ENCODE measurements at places on chromosomes 7 and 10. TPM values are rescaled to one million over a fixed set of nuclear protein-coding genes. Genes with fewer than 3 reads are reported as not detected.

- no peak overlapping the region for H3K27ac ChIP-seq
- no peak for DNase-seq
- no peaks in the 10 kb centered on the region for H3K27me3 ChIP-seq
- H3K36me3 ChIP-seq = no peaks in the 10 kb centered on the region
- H3K4me1 ChIP-seq = peaks cover 4% of the 10 kb centered on the region
These were observed 627.9 kb downstream of the PARD3 start for GRCh38 chr10:34187201-34187600.

DNA sequence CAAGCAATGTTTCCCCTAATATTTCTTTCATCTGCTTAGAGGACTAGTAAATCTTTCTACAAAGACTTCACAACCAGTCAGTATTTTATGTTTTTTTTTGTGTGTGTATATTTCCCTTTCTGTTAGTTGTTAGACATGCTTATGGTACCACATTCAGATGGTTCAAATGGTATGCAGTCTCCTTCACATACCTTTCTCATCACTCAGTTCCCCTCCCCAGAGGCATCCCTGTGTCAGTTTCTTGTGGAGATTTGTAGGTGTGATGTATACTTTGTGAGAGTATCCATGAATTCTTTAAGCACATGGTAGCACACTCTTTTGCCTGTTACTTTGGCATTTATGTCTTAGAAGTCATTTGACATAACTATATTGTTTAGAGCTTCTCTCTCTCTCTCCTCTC, 4.4 kb downstream of the ZNF485 start:
- no peak overlapping the region for H3K27ac ChIP-seq
- peaks cover 36% of the 10 kb centered on the region for H3K4me1 ChIP-seq
- H3K36me3 ChIP-seq = peaks cover 67% of the 10 kb centered on the region

GRCh38 chr10:123462246-123462645, 203.9 kb upstream of the GPR26 start:
- no peaks in the 10 kb centered on the region for H3K4me1 ChIP-seq
- no peaks in the 10 kb centered on the region for H3K36me3 ChIP-seq
- no peak overlapping the region for H3K4me3 ChIP-seq

DNA sequence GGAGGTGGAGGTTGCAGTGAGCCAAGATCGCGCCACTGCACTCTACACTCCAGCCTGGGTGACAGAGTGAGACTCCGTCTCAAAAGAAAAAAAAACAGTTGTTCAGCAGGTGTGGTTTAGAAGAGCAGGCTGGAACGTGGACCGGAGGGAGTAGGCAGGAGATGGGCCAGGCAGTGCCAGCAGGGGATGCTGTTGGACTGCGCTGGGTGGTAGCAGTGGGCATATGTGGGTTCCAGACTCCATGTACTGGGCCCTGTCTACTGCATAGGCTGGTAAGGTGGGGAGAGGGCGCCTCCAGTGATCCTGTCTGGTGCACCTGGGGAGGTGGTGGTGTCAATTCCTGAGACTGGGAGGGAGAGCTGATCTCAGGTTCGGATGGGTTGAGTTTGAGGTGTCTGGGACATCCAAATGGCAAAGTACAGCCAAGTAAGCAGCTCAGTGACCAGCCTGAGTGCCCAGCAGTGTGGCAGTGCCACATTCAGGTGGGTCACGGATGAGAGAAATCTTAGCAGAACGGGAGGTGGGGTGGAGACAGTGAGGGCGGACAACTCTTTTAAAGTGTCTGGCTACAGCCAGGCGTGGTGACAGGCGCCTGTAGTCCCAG, 25.9 kb downstream of the SFXN4 start:
- no peaks in the 10 kb centered on the region for H3K27me3 ChIP-seq
- H3K36me3 ChIP-seq = peaks cover 2% of the 10 kb centered on the region
- DNase-seq = peak; percentile 20
- peaks cover 17% of the 10 kb centered on the region for H3K4me1 ChIP-seq

DNA sequence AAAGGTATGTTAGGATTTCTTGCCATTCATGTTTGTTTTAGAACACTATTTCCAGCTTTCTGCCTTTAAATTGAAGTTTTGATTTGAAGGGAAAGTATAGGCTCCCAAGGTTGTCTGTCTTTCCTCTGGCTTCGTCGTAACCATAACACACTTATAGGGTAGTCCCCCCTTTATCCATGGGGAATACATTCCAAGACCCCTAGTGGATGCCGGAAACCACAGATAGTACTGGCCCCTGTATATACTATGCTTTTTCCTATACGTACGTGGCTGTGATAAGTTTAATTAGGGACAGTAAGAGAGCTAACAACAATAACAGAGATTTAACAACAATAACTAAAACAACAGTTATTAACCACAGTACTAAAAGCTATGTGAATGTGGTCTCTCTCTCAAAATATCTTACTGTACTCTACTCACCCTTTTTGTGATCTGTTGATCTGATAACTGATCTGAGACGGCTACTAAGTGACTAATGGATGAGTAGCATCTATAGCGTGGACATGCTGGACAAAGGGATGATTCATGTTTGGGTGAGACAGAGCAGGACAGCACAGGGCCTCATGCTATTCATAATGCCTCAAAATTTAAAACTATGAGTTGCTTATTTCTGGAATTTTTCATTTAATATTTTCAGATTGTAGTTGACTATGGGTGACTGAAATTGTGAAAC, 273.1 kb downstream of the AUTS2 start:
- no peak overlapping the region for H3K4me3 ChIP-seq
- no peak for DNase-seq
- H3K27me3 ChIP-seq = no peaks in the 10 kb centered on the region
- H3K27ac ChIP-seq = no peak overlapping the region

GRCh38 chr7:112112822-112113255, 93.4 kb downstream of the DOCK4 start:
- no peaks in the 10 kb centered on the region for H3K36me3 ChIP-seq
- no peaks in the 10 kb centered on the region for H3K27me3 ChIP-seq
- no peaks in the 10 kb centered on the region for H3K4me1 ChIP-seq
- H3K4me3 ChIP-seq = no peak overlapping the region
- DNase-seq = no peak
- no peak overlapping the region for H3K27ac ChIP-seq

DNA sequence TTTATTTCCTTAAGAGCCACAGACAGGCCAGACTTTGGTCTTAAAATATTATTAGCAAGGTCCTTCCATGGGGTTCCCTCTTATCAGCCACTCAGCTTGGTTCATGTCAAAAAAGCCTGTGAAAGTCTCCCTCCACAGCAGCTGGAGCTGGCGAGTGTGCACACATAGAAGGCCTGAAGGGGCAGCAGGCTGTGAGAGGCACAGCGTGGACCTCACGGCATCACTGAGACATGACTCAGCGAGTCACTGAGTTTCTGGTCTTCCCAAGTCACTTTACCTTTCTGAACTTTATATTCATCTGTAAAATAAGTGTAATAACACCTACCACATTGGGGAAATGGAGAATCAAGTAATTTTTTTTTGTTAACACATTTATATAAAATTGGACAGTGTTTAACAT, 8.7 kb downstream of the TAF3 start:
- no peak overlapping the region for H3K27ac ChIP-seq
- peaks cover 22% of the 10 kb centered on the region for H3K36me3 ChIP-seq
- H3K27me3 ChIP-seq = no peaks in the 10 kb centered on the region
- no peak for DNase-seq
- no peak overlapping the region for H3K4me3 ChIP-seq

DNA sequence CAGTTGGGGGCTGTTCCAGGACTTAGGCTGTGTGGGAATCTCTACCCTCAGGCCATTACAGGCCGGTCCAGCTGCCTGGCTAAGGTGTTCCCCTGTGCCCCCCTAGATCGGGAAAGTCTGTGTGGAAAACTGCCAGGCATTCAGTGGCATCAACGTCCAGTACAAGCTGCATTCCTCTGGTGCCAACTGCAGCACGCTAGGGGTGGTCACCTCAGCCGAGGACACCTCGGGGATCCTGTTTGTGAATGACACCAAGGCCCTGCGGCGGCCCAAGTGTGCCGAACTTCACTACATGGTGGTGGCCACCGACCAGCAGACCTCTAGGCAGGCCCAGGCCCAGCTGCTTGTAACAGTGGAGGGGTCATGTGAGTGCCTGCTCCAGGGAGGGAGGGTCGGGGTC, 27.1 kb upstream of the CSGALNACT2 start:
- H3K27ac ChIP-seq = no peak overlapping the region
- no peak overlapping the region for H3K4me3 ChIP-seq
- no peaks in the 10 kb centered on the region for H3K36me3 ChIP-seq
- peaks cover 8% of the 10 kb centered on the region for H3K4me1 ChIP-seq

DNA sequence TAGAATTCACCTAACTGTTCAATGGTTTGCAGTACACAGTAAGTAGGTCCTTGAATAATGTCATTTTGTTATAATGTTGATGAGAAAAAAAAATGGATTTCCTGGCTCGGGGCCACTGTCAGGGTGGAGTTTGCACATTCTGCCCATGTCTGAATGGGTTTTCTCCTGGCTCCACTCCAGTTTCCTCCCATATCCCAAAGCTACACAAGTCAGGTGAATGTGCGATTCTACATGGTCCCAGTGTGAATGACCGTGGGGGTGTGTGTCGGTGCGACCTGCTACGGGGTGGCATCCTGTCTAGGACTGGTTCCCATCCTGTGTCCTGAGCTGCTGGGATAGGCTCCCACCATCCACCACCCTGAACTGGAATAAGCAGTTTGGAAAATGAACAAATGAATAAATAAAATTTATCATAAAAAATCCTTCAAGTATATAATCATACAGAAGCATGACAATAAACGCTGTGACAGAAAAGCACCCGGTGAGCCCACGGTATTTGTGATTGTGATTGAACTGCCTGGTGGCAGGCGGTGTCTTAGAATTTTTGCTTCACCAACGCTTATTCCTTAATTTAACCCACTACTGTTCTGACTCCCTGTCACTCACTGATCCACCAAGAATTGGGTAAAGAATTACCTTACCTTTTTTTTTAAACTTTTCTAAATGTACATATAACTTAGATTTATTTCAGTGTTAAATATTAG, 114.1 kb downstream of the ICA1 start:
- no peak for DNase-seq
- H3K27me3 ChIP-seq = no peaks in the 10 kb centered on the region
- H3K4me3 ChIP-seq = no peak overlapping the region
- no peaks in the 10 kb centered on the region for H3K36me3 ChIP-seq

DNA sequence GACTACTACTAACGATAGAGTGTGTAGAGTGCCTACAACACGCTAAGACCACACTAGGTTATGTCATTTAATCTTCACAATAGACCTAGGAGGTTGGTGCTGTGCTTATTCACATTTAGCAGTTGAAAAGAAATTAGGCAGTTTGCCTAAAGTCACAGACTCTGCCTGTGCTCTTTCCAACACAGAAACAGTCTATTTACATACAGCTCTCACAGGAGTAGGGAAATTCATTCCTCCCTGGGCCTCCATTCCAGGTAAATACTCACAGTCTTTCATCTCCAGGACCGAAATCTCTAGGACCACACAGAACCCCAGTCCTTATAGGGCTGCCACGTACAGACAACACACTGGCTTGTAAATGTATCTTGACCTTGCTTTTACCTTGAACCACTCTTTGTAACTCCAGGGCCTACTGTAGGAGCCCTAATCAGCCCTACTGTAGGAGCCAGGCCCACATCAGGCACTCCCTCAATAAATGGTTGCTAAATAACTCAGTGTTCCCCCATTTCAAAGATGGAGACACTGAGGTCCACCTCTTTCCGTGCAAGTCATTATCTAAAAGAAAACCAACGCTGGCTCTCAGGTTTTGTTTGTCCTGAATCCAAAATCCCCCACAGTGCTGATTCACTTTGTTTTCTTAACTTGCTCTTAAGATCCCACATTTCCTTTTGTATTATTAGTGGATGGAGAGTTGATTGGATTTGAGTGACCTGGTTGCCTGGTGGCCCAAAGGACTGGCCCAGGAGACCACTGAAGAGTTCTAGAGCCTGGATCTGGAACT, 146.9 kb downstream of the KCNMA1 start:
- H3K36me3 ChIP-seq = no peaks in the 10 kb centered on the region
- DNase-seq = no peak
- H3K4me3 ChIP-seq = no peak overlapping the region
- H3K27me3 ChIP-seq = peaks cover 3% of the 10 kb centered on the region

DNA sequence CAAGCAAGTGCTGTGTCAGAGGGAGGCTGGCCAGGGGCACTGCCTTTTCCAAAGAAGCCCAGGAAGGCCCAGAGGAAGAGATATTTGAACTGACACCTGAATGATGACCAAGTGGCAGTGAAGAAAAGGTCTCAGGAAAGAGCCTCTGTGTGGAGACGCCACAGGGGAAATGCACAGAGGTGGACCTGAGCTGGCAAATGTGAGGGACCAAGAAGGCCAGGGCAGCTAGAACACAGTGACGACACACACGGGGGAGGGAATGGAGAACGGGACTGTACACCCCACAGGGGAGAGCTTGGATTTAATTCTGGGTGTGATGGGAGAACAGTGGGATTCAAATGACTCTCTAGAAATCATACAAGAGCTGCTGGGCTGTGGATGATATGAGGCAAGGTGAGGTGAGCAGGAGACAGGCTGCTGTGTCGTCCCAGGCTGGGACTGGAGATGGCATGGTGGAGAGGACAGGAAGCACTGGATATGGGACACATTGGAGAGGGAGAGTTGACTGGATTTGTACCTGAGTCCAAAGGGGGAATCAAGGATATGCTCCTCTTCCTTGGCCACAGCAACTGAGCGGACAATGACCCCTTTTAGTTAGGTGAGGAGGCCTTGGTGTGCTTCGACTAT, 84.2 kb upstream of the DDC start:
- peaks cover 13% of the 10 kb centered on the region for H3K4me1 ChIP-seq
- no peaks in the 10 kb centered on the region for H3K27me3 ChIP-seq
- no peak for DNase-seq
- H3K4me3 ChIP-seq = no peak overlapping the region

DNA sequence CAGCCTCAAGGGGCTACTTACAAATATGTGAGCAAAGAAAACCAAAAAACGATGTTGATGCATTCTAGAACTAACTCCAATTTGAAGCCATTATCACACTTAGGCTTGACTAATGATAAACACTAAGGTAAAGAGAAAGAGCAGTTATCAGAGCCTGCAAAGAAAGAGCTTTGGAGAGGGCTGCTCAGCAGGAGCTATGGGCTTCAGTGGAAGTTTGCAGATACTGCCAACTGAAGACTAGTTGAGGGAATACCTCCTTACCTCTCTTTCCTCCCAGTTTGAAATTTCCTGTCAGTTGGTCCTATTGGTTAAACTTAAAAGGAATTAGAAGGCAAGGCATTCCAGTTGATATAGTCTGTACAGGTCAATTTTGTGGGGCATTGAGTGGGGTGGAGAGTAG, 498.1 kb upstream of the POT1 start:
- H3K4me3 ChIP-seq = no peak overlapping the region
- no peak for DNase-seq
- no peaks in the 10 kb centered on the region for H3K36me3 ChIP-seq
- H3K27ac ChIP-seq = no peak overlapping the region

GRCh38 chr10:1882180-1882579, 144.9 kb upstream of the ADARB2 start:
- no peak for DNase-seq
- H3K4me1 ChIP-seq = no peaks in the 10 kb centered on the region
- no peaks in the 10 kb centered on the region for H3K36me3 ChIP-seq
- H3K27me3 ChIP-seq = peaks cover 8% of the 10 kb centered on the region

Gene MARVELD1
- total RNA-seq = 2.0 TPM

Gene HMX3
- not detected for total RNA-seq

Gene KLF14
- not detected for total RNA-seq

Gene TBX20
- not detected for total RNA-seq

All from naive thymus-derived CD8-positive, alpha-beta T cell (primary cell).